Hippocampal formation (tissue), 2 donors: ENCODE measurements at places on chromosomes 3 and 15.

DNA sequence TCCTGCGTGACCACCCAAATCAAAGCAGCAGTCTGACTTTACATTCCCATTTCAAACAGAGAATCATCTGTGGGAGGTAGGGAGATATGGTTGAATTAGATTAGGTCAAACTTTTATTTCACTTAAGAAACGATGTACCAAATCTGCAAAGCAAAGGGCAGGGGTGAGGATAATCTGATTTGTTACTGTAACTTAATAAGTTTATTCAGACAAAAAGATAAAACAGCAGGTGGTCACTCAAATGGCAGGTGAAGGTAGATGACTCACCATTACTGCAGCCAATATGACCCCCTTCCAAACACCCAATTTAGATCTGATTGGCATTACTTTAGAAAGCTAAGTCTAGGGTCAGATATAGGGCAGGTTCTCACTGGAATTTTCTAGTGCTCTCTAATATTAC is 651.0 kb upstream of the NAALADL2 start:
- DNase-seq, result no peak

DNA sequence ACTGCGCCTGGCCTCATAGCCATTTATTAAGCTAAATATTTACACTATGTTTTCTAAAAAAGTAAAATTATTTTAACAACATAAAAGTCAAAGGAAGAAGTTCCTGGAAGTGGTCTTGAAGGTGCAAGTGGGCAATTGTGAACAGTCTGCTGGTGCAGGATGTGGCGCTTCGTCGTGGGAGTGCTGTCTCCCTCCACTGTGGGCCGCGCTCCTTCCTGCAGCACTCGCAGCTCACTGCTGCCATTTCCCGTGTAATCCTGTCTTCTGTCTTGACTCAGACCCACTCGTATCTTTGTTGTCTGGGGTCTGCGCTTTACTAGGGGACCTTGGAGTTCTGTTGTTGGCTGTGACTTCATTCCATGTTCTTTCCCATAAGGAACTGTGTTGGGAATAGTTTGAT is 56.3 kb downstream of the APBA2 start:
- DNase-seq, result no peak

DNA sequence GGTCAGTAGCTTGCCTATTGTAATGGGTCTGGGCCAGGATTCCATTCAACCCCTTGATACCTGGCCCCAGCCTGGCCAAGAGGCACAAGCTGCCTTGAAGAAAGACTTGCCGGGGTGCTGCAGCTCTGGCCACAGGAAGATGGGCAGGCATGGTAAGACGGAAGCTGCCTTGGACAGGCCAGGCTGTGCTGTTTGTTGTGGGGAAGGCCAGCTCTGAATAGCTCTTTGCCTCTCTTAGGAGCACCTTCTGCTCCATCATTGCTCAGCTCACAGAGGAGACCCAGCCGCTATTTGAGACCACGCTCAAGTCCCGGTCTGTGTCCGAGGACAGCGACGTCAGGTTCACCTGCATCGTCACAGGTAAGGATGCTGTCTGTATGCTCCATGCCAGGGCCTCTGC is 10.1 kb downstream of the ALPK3 start:
- no peak for DNase-seq

GRCh38 chr15:92384381-92384780 is 9.3 kb upstream of the ST8SIA2 start:
- DNase-seq, result no peak

- DNase-seq, result no peak
These were observed 9.5 kb upstream of the KNSTRN start for GRCh38 chr15:40372981-40373380.

DNA sequence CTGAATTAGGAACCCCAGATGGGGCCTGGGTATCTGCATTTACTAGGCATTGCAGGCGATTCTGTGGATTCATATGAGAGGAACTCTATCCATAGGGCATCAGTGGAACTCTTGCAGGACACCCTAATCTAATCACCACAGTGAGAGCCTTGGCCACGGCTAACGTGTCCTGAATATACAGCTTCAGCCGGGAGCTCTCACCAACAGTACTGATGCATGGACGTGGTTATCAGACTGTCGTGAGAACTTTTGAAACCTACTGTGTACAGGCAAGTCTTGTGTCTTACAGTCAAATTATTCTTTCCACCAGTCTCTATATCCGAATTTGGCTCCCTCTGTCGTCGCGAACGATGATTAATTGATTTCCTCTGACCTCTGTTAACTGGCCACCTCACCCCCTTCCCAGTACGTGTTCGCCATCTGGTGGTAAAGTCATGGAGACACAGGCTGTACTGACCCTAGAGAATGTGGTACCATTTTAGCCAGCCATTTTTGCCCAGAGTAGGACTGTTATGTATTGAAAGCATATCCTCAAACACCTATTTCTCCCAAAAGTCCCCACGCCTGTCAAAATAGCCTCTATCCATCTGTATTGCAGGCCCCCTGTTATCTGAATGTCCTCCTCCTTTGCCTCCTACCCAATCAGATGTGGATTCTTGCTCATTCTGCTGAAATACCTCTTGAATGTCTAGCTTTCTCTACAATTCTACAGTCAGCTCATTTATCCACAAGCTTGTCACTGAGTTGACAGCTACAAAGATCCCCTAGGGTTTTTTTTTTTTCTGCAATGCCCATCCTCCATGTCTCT is 39.7 kb downstream of the GLDN start:
- peak; percentile 75 for DNase-seq

DNA sequence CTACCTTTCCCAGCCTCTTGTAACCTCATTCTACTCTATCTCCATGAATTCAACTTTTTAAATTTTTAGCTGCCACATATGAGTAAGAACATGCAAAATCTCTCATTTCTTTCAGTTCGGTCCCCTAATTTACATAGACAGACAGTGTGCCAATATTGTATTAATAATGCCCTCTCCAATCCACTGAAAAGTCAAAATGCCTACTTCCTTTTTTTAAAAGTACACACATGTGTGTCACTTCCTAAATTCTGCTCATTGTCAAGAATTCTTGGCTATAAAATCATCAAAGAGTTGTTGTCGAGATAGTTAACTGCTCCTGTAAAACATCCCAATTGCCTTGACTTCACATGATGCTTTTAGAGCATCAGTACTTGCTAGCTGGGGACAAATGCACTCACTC is 84.2 kb upstream of the IL12A start:
- DNase-seq, result no peak

GRCh38 chr3:157147099-157147803 is 12.7 kb downstream of the CCNL1 start:
- no peak for DNase-seq

GRCh38 chr3:180409883-180410282 is 192.1 kb upstream of the TTC14 start:
- DNase-seq, result no peak

GRCh38 chr3:27507515-27508266 is 23.5 kb upstream of the SLC4A7 start:
- DNase-seq, result no peak

- no peak for DNase-seq
These were observed 51.3 kb upstream of the CLDN18 start for GRCh38 chr3:137958636-137959035.

DNA sequence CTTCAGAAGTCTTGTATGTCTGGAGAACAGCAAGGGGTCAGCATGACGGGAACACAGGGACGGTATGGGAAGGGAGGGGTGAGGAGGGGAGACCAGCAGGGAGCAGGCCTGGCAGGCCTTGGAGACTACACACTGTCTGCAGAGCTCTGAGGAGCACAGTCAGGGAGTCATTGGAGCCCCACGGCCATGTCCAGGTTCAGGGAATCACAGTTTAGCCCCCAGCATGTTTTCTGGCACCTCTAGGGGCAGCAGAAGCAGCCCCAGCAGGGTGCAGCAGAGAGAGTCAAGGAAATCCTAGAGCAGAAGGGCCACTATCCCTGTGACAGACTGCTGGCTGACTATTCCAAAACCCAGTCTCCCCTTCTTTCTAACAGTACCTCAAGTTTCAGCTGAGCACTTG is 3.2 kb downstream of the LAMP3 start:
- no peak for DNase-seq

DNA sequence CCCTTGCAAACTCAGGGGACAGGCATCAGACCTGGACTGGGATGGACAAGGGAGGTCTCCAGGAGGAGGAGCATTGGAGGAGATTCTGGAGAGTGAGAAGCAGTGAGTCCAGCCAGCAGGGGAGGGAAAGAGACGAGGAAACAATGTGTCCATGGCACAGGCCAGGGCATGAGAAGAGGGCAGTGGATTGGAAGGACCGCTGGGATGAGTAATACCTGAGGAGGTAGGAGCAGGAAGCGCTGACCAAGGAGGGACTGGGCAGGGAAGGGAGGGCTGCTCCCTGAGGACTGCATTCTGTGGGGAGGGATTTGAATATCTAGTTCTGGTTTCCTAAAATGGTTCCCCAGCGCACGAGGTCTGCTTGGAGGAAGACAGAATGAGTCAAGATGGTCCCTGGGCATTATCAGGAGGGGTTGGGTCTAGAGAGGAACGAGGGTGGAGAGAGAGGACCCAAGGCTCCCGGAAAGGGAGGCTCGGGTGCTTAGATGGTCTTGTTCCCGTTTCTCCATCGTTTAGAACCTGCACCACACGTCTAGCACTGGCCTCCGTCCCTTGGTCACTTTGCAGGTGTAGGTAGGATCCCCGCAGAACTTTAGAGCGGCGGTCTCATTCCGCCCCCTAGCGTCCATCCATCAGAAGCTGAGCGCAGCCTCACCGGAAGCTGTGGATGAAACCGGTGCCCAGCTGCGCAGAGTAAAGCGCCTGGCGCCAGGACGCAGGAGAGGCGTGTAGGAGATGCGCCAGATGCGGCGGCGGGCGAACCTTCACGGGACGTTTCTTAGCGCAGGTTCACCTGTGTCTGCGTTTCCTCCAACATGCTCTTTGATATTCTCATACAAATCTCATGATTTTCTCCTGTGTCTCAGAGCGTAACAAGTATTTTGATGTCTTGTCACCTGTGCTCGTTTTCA is 190.7 kb upstream of the NDN start:
- DNase-seq, result peak; percentile 7

- no peak for DNase-seq
These were observed 34.1 kb downstream of the MUC20 start for GRCh38 chr3:195754906-195755305.

- DNase-seq, result no peak
These were observed 218.5 kb upstream of the TTC14 start for GRCh38 chr3:180383332-180384020.

- no peak for DNase-seq
These were observed 222.8 kb upstream of the TBL1XR1 start for GRCh38 chr3:177419904-177420601.

- no peak for DNase-seq
These were observed 3.0 kb downstream of the PPM1L start for GRCh38 chr3:160758929-160759577.

DNA sequence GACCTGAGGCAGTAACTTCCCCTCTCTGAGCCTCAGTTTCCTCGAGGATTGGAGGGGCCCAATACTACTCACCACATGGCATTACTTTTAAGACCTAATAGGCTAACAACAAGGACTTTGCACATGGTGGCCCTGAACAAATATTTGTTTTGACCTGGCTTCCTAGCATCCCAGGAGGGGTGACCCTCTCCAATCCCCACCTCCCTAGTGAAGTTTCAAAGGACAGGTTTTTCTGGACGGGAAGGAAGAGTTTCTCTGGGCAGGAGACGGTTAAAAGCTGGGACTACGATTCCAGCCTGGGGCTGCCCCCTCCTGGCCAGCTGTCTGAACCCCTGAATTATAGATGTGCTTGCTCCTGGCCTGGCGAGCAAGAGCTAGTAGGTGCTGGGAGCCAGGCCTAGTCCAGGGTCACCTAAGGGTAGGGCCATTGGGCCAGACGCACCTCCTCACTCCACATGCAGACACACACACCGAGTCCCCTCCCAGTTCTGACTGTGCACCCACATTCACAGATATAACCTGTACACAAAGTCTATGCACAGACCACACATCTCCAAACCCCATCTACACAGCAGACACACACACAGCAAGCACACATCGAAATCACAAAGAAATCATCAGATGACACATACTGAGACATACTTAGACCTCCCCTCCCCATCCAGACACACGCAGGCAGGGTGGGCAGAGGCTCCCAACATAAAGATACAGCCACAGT is 2.7 kb upstream of the ISL2 start:
- DNase-seq, result no peak

- DNase-seq, result peak; percentile 48
These were observed 76.6 kb downstream of the SRGAP3 start for GRCh38 chr3:9172851-9173321.

- no peak for DNase-seq
These were observed 2.3 kb upstream of the OR4F6 start for GRCh38 chr15:101801048-101801447.

- DNase-seq, result no peak
These were observed 36.0 kb downstream of the TM2D3 start for GRCh38 chr15:101615986-101616848.

- DNase-seq, result no peak
These were observed 32.3 kb upstream of the APH1B start for GRCh38 chr15:63244976-63245645.

DNA sequence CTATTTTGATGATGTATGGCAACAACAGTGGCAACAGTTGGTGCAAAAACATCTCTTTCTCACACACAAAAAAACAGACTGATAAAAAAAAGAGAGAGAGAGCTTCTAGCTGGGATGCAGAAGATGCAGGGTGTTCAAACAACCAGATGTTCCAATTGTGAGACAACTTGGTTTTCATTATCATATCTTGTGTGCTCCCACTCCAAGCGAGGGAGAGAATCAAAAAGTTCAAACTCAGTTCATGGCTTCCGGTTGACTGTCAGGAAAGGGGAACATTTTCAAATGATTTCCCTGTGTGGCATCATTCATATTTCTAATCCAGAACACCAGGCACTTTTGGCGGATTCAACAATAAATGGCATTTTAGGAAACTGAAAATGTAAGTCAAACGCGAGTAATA is 72.1 kb downstream of the RSL24D1 start:
- DNase-seq, result no peak

DNA sequence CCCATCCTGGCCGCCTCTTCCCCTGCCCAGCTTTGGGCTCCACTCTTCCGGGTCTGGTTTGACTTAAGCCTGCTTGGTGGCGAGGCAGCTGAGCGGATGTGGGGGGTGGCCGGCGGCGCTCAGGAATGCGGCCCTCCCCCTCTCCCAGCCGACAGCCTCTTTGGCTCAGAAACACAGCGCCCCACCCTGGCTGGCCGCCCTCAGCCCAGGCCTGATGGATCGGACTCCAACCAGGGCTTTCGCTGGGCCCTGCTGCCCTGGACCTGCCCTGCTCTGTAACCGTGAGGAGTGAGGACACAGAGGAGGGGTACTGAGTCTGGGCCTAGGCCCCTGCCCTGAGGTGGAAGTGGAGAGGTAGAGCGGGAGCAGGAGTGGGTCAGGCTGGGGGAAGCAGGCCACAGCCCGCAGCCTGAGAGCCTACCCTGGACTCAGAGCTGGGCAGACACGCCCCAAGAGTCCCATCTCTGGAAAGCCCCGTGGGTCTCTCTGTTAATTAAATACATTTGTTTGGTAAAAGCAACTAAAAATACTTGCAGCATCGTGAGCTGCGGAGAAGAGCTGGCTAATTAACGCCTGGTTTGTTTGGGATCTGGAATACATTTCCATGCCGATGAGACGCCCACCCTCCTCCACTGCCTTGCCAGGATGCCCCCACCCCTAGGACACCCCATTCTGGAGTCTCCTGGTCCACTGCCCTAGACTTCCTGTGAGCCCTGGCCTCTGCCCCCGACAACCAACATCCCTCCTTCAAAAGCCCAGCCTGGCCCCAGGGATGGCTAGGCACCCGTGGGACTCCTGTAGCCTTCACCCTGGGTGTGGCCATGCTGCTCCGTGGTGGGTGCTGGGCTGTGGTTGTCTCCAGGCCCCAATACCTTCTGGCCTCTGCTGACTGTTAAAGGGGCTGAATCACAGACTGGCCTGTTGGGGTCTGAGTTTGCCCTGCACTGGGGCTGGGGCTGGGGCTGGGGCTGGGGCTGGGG is 19.6 kb downstream of the PLXNA1 start:
- peak; percentile 46 for DNase-seq

GRCh38 chr3:24519368-24520100 is 24.9 kb upstream of the THRB start:
- DNase-seq, result no peak

GRCh38 chr3:43893727-43894126 is 203.0 kb downstream of the ABHD5 start:
- DNase-seq, result no peak
